ENCODE measurements at places on chromosomes 16 and 17.

GRCh38 chr16:77277571-77277970 lies 78.4 kb downstream of the SYCE1L start:
- DNase-seq = no peak

GRCh38 chr17:17793378-17794214 lies 43.2 kb downstream of the SREBF1 start:
- no peak for DNase-seq

DNA sequence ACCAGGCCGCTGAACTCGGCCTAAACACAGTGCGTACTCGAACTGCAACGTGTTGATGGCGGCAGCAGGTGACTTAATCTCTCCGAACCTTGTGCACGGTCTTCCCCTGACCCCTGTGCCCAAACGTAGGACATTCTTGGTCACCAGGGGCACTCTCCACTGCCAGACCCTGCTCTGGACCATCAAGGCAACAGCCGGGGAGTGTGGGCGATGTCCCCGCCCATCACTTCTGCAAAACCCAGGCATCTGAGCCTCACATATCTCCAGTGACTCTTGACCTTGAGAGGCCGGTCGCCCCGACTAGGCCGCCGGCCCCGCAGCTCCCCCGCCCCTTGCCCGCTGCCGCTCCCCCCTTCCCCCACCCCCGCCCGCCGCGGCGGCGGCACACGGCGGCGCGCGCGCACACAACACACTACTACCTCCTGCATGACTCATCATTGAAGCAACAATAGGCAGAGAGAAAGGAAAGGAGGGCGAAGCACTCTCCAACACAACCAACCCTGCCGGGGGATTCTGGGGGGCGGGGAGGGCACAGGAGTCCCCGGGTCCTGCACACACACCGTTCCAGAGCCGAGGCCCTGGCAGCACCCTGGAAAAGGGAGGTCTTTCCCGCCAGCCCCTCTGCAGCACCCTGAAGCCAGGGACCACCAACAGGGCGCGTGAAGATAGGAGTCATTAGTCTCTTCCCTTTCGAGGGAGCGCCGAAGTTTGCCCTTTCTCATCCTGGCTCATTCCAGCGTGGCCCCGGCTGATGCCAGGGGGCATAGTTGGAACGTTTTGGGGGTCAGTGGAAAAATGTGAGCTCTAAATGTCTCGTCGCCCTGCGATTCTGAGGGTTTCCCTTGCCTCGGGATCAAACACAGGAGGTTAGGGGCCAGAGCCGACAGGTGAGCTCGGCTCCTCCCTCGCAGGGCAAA lies 1.9 kb downstream of the MNT start:
- peak; percentile 61 for DNase-seq

DNA sequence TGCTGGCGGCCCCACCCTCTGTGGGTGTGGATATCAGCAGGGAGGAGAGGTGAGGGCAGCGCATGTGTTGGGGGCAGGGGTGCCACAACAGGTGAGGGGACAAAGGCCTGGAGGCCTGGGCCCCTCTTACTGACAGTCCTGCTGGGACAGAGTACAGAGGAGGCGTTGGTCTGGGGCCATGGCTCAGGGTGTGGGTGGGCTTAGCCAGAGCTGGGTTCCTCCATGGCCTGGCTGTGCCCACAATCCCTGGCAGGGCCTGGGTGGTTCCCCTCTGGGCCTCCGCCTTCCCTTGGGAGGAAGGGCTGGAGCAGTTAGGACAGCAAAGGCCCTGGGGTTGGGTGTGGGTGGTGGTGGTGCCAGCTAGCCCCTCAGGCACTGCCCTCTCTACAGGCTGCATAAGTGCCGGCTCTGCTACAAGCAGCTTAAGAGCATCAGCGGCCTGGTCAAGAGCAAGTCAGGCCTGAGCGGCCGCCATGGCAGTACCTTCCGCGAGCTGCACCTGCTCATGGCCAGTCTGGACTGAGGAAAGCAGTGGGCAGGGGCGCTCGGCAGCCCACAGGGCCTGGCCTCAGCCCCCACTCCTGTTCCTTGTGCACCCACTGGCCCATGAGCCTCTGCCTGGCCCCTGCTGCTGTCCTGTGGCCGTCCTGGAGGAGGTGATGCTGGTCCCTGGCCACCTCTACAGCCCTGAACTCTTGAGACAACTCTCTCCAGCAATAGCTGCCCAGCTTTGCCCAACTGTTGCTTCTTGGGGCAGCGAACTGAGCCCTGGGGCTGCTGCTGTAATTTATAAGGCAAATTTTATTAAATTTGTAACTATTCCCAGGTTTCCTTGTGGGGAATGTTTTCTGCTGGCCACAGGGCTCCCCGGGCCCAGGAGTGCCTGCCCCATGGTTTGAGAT lies 21.1 kb downstream of the KATNB1 start:
- DNase-seq = no peak

DNA sequence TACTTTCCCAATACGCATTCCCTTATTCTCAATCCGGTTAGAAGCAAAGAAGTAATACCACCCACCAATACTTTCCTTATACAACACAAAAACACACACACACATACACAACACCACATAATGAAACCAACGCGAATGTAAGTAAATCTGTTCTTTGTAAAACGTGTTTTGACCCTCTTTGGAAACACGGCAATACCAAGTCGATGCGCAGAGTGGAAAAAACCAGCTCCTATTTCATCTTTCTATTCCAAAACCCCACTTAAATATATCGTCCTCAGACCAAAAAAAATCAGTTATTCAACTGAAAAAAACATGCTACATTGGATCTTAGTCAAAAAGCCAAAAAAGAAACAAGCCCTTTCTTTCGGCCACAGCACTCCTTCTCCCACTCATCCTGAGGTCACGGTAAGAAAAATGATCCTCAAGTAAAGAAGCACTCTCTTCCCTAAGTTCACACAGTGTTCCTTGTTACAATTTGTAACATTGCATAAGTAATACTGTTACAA lies 31.0 kb upstream of the ARL4D start:
- DNase-seq = no peak

GRCh38 chr17:60386147-60387058 lies 5.5 kb downstream of the USP32 start:
- DNase-seq = no peak

DNA sequence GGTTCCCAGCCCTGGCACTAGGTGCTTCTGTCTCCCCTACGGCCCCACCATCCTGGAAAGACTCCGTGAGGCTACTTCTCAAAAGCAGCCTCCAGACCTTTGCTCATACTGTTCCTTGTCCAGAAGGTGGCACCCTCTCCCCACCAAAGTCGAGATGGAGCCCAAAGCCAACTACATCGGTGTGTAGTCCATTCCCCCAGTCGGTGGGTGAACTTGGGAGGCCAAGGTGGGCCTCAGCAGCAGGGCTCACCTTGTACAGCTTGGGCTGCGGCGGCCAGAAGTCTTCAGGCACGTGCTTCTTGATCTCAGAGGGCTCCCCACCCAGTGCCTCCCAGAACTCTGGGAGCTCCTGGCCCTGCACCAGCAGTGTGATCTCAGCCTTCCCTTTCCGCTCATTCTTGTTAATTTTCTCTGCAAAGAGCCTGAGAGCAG lies 10.2 kb downstream of the FLII start:
- peak; percentile 23 for DNase-seq

DNA sequence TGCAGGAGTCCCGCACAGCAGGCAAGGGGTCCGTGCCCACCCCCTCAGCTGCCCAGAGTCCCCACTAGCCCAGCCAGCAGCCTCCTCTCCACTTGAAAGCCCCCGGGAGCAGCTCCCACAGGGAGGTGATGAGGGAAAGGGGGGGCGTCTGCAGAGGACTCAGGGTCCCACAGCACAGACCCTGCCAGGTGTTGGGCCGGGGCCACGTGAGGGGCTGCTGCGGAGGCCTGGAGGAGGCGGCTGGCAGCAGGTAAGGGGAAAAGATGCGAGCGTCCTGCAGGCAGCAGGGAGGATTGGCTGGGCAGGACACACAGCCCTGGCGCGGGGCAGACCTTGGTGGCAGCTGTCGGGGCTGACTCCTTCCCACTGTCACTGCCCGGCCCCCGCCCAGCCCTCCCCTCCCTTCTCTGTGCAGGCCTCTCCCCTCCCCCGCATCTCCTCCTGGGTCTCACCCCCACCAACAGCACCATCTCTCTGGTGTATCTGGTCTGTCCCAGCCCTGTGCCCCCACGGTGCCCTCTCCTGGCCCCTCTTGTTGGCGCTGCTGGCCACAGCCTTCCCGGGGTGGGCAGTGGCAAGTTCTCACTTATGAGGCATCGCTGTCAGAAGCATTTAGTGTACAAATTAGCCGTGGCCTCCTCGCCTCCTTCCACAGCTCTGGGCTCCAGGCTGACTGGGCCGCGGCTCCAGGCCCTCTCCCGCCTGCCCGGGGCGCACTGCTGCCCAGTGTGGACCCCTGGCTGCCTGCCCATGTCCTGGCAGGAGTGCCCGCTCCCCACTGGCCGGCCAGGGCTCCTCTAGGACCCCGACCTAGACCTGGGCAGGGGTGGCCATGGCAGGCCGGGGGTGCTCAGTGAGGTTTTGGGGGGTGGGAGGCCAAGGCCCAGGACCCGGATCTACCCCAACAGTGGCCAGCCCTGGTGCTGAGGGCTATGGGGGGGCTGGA lies 4.4 kb upstream of the PRR35 start:
- no peak for DNase-seq

- DNase-seq = no peak
These were observed 54.7 kb upstream of the PVALEF start for GRCh38 chr17:81110488-81111040.

GRCh38 chr17:57539529-57540301 lies 205.4 kb downstream of the CCDC182 start:
- no peak for DNase-seq

- no peak for DNase-seq
These were observed 506.1 kb downstream of the CDH11 start for GRCh38 chr16:64615630-64616280.

- DNase-seq = no peak
These were observed 2.9 kb downstream of the ABCA3 start for GRCh38 chr16:2337431-2338296.

GRCh38 chr16:77868052-77868451 lies 79.7 kb downstream of the VAT1L start:
- DNase-seq = no peak

GRCh38 chr16:48099455-48099854 lies 56.3 kb downstream of the ABCC12 start:
- DNase-seq = no peak

DNA sequence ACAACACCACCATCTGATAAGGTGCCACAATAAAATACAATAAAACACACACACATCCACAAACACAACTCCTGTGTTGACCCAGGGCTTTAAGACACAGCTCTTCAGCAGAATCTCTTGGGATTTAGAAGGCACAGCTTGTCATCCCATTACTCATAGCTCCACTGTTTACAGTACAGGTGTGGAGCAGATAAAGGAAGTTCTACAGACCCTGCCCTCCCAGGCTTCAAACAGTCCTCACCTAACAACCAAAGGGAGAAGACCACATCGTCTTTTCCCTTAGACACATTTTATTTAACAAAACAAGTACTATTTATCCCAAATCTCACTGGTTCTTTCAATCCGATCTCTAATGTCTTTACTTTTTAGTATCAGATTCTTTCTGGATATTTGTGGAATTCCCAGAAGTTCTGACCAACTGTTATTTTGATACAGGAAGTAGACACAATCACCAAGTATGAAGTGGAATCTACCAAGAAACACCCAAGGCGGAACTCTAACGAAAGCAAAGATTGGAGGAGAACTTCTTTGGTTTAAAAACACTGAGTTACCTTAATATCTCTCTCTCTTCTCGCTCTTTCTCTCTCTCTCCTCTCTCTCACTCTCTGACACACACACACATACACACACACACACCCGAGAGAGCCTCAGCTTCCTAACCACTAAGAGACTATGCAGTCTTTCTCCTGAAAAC lies 46.1 kb downstream of the CYTH1 start:
- DNase-seq = no peak

DNA sequence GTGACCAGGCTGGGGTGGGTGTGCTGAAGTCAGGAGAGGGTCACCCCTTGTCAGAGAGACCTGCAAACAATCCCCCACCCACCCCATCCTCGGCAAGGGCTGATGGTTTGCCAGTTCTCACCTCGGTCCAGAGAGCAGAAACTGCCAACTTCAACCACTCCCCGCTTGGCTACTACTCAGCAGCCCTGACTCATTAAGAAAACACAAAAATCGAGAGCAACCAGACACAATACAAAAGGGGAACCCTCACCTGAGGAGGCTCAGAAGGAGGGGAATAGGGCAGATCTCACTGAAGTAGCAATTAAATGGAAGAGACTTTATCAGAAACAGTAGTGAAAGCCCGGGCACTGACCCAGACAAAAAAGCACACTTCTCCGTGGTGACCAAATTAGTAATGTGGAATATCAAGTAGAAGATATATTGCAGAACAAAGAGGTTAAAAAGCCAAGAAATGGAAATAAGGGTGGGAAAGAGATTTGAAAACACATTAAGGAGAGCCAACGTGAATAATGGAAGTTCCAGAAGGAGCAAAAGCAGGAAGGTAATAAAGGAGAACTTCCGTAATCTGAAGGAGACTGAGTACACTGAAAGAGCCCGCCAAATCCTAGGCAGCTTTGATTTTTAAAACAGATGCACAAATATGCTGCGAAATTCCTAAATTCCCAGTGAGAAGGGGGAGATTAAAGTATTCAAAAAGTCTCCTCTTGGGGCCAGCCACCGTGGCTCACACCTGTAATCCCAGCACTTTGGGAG lies 23.6 kb downstream of the CENPV start:
- DNase-seq = no peak

- no peak for DNase-seq
These were observed 37.1 kb downstream of the TMEM11 start for GRCh38 chr17:21176773-21177395.

DNA sequence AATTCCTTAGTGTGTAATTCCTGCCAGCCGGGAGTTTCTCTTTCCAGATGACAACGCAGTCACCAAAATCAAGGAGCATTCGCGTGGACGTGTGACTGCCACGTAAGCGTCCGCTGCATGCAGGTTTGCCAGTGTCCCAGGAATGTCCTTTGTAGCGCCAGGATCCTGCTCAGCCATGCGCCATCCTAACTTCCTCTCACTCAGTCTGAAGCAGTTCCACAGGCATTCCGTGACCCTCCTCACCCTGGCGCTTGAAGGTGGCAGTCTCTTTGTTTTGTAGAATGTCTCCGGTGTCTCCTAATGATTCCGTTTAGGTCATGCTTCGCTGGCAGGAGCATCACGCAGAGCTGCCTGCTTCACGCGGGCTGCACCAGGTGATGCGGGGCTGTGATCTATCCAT lies 88.6 kb downstream of the RPTOR start:
- no peak for DNase-seq

DNA sequence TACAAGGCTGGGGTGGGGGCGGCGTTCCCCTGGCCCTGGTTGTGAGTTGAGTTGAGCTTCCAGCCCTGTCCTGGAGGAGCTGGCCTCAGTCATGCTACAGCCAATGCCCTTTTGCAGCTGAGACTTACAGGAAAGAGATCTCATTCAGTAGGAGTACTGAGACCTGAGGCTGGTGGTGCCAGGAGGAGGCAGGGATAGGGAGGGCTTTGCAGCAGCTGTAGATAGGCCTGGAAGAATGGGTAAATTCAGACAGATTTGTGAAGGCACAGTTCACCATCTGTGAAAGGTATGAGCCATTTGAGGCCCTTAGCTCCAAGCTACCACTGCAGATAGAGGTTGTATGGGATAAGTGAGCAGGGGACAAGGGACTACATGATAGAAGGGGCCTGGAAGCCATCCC lies 5.6 kb downstream of the STX4 start:
- DNase-seq = no peak

DNA sequence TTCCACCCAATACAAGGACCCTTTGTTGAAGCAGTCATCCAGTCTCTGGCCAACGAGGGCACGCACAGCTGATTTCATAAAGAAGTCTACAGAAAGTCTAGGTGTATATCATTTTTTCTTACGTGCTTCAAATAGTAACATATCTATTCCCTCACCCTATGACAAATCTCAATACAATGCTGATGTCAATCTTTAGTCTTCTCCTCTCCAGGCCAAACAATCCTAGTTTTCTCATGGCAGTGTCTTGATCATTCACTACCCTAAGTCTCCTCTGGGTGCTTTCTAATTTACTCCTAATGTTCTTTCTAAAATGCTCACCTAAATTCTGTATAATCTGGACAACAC lies 92.6 kb downstream of the CACNG1 start:
- no peak for DNase-seq
